CD14-positive monocyte (primary cell): ENCODE measurements at places on chromosomes 6 and 20.

DNA sequence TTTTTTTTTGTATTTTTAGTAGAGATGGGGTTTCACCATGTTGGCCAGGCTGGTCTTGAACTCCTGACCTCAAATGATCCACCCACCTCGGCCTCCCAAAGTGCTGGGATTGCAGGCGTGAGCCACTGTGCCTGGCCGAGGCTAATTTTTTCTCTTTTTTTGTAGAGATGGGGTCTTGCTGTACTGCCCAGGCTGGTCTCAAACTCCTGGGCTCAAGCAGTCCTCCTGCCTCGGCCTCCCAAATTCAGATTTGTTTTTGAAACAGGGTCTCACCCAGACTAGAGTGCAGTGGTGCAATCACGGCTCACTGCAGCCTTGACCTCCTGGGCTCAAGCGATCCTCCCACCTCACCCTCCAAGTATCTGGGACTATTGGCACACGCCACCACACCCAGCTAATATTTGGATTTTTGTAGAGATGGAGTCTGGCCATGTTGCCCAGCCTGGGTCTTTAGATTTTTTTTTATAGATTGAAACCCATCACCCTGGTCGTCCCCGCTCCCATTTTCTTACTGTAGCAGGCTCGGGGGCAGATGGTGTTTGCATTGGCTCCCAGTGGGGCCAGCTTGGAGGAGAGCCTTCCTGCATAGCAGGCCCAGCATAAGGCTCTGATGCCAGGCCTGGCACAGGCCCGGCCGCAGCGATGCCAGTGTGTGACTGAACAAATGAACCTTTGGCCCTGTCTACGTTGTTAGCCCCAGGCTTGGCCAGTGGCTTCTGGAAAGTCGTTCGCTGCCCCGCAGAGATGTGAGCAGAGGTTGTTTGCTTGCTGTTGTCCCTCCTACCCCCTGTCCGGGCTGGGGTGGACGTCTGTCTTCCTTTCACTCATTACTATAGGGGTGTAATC lies 4.3 kb upstream of the MTG2 start:
- no peak for DNase-seq

- no peak for DNase-seq
Observed at GRCh38 chr6:2182251-2182650, 63.2 kb downstream of the GMDS start.

DNA sequence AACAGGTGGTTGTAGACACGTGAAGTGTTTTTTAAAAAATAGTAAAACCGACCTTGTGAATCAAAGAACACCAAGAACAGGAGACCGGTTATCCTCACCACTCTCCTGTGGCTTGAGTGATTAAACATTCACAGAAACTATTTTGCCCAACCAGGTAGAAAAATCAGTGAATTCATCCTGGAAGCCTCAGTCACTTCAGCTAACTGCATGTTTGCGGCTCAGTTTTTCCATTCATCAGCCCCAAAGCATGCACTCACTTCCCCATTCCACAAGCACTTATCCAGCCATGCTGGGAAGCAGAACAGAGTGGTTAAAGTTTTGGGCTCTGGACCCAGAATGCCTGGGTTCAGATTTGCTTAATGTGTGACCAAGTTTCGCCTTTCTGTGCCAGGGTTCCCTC lies 2.4 kb downstream of the LRRN4 start:
- DNase-seq: no peak

GRCh38 chr6:24431045-24431451 lies 28.3 kb downstream of the MRS2 start:
- DNase-seq: peak; percentile 28

GRCh38 chr6:155247618-155248007 lies 16.2 kb upstream of the CLDN20 start:
- DNase-seq: no peak

- no peak for DNase-seq
Observed at GRCh38 chr20:45359406-45360148, 3.4 kb upstream of the SYS1 start.

- no peak for DNase-seq
Observed at GRCh38 chr6:27617046-27617687, 144.3 kb upstream of the ZNF184 start.

DNA sequence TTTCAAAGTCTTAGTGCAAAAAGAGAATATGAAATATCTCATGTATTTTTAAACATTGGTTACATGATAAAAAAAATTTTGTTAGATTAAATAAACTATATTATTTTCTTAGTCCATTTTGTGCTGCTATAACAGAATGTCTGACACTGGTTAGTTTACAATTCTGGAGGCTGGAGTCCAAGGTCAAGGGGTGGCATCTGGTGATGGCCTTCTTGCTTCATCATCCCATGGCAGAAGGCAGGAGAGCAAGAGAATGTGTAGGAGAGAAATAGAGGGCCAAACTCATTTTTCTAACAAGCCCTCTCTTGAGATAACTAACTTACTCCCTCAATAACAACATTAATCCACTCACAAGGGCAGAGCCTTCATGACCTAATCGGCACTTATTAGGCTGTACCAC lies 11.5 kb upstream of the MCUR1 start:
- no peak for DNase-seq

- peak; percentile 35 for DNase-seq
Observed at GRCh38 chr20:3889489-3890397, 556 bp downstream of the PANK2 start.

- no peak for DNase-seq
Observed at GRCh38 chr6:137112067-137112355, 61.4 kb downstream of the IL22RA2 start.

DNA sequence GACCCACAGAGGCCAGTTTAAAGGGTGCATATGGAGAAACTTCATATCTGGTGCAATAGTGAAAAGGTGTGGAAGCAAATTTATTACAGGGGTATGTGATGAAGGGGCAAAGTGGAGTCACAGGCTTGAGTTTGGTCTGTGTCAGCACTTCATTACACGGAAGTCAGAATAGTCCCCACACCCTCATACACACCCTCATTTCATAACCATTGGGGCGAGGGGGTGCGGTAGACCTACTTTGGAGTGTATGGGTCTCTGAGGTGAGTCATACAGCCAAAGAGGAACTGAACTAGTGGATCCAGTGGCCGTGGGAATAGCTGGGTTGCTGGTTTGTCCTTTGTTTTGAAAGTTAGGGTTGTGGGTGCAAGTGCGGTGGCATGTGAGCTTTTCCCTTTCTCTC lies 3.3 kb downstream of the TM9SF4 start:
- DNase-seq: peak; percentile 99
